Thymus (tissue), 14 donors: ENCODE measurements at places on chromosomes 3 and 15. TPM values are rescaled to one million over a fixed set of nuclear protein-coding genes. Genes with fewer than 3 reads are reported as not detected.

- DNase-seq = no peak
These were observed 3.5 kb downstream of the PLSCR2 start for GRCh38 chr3:146465693-146466465.

DNA sequence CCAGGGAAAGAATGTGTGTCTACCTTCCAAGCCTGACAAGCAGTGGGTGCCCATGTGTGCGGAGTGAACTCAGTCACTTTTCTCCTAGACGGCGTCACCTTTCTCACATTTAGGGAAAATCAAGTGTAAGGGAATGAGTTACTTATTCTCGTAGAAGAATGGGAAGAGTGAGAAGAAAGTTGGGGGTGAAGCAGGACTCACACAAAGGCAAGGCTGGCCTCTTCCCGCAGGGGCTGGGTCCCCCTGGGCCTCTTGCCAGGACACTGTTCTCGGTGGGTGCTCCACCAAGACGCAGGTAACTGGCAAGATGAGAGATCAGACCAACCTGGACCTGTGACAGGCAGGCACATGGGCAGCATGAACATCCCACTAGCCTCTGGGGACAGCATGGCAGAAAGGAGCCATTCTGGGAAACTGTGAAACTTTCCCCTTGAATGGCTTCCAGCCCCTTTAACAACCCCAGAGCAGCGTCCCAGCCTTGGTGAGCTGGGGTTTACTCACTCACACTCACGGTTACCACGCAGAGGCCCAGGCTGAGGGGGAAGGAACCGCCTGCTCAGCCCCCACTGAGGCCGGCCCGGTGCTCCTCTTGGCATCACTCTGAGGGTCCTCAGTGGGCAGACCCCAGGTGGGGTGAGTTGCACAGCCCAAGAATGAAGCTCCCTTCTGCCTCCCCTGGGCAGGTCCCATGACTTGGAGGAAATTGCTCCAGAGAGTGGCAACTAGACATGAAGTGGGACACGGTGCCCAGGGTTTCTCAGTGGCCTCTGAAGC lies 15.0 kb upstream of the SRP14 start:
- no peak for DNase-seq

GRCh38 chr3:101824702-101825101 lies 24.6 kb upstream of the NFKBIZ start:
- DNase-seq = no peak

- no peak for DNase-seq
These were observed 922.2 kb downstream of the TUSC7 start for GRCh38 chr3:117631781-117632180.

- no peak for DNase-seq
These were observed 117.8 kb upstream of the PRICKLE2 start for GRCh38 chr3:64342940-64343688.

Gene NRG4
- polyA plus RNA-seq = 0.41 TPM

GRCh38 chr15:78641102-78641748 lies at the start of gene CHRNB4:
CHRNB4 (minus strand) TSS chr15:78641210; CDS start chr15:78641133, 77 bp downstream.
- DNase-seq = no peak

DNA sequence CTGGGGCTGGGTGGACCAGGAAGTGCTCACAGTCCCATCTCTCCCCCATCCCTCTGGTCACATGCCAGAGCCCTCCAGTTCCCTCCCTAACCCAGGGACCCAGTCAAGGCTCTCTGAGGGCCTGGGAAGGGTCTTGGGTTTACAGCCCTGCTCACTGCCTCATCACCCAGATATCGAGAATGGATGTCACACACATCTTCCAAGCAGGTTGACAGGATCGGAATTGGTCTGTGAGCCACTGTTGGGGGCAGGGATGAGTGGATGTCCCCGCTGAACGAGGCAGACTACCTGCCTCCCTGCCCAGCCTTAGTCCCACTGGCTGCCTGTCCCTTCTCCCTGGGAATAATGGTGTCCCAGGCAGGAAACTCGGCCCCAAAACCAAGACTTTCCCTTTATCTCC lies 20.0 kb upstream of the GOLGA6C start:
- DNase-seq = no peak

GRCh38 chr3:119395923-119396358 lies 67.5 kb downstream of the TMEM39A start:
- no peak for DNase-seq

GRCh38 chr3:128503164-128503651 lies 10.2 kb upstream of the GATA2 start:
- DNase-seq = no peak

Gene ATP13A4
- 4.3 TPM for polyA plus RNA-seq

- DNase-seq = no peak
These were observed 54.8 kb upstream of the CHRM5 start for GRCh38 chr15:33913459-33913858.

- peak; percentile 86 for DNase-seq
These were observed at the start of gene SCG3 for GRCh38 chr15:51681303-51681963. SCG3 (plus strand) TSS chr15:51681503; CDS start chr15:51681756, 253 bp downstream.

DNA sequence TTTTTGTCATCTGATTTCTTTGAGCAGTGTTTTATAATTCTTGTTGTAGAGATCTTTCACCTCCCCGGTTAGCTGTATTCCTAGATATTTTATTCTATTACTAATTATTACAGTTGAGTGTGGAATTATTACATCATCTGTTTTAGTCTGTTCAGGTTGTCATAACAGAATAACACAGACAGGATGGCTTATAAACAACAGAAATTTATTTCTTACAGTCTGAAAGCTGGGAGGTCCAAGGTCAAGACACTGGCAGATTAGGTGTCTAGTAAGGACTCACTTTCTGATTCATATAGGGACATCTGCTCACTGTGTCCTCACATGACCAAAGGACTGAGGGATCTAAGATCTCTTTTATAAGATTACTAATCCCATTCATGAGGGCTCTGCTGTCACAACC lies 121.3 kb upstream of the THBS1 start:
- DNase-seq = no peak

Gene CLRN1
- polyA plus RNA-seq = under 0.01 TPM

Gene FGF12
- polyA plus RNA-seq = 1.1 TPM

Gene RARRES1
- 7.3 TPM for polyA plus RNA-seq

- no peak for DNase-seq
These were observed 59.1 kb downstream of the TRIM42 start for GRCh38 chr3:140736863-140737460.

DNA sequence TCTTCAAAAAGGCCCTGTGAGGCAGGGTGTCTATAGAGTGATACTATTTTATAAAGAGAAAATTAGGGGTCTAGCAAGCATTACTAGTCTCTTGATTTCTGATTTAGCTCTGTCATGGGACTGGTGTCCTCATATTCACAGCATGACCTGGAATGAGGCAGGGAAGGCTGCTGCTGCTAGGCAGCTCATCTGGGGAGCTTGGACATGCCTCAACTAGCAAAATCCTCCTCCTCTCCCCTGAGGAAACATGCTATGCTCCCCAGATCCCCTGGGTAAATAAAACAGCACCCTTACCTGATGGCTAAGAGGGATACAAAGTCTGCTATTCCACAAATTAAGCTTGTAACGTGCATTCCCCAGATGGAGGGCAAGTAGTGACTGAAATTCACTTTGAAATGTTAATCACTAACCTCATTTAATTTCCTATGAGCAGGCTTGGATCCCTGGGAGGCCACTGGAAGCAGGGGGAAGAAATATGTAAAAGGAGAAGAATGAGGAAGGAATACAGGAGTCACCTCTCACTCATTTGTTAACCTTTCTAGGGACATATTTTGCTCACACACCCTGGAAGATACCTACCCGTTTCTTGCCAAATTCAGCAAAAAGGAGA lies 709.4 kb downstream of the SQOR start:
- DNase-seq = no peak

DNA sequence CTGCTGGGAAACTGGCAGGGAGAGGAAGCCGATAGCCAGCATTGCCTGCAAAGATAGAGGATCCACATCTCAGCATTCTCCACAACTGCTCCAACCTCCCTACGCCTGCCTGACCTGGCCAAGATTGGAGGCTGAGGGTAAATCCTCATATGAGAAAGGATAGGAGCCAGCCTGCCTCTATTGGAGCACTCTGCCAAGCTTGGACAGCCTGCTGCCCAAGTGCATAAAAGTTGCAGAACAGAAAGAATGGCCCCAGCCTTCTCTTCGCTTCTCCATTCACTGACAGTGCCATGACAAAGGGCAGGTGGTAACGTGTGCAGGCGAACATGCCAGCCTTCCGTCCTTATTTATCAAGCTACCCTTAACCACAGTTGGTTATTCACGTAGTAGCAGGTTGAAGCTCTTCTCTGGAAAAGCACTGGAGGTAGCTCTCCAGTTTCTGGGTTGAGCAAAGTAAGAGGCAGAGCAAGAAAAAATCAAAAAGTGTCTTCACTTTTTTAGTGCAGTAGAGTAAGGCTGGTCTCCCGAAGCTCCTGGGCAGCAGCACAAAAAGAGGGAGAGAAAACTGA lies 4.3 kb downstream of the BMF start:
- DNase-seq = no peak

GRCh38 chr3:194203482-194204041 lies 67.6 kb downstream of the HES1 start:
- no peak for DNase-seq

Gene GRIP2
- polyA plus RNA-seq = 0.37 TPM

GRCh38 chr15:55256281-55257011 lies 33.2 kb downstream of the RAB27A start:
- DNase-seq = no peak

Gene GOLGA8S
- polyA plus RNA-seq = 0.23 TPM

DNA sequence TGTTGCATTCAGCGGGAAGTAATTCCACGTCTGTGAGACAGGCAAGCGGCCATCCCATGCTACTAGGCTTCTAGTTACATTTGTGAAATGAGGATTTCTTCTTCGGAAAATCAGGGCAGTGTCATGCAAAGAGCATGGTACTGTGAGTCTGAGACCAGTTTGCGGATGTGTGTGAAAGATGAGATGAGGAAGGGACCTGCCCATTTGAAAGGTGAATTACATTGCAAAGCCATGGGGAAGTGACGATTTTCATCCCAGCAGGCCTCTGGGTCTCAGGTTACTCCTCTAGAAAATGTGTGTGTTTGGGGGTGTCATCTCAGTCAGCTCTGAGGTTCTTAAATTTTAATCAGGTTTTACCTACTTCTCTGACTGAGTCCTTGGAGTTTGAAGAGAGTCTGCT lies 16.1 kb downstream of the TLE3 start:
- no peak for DNase-seq

DNA sequence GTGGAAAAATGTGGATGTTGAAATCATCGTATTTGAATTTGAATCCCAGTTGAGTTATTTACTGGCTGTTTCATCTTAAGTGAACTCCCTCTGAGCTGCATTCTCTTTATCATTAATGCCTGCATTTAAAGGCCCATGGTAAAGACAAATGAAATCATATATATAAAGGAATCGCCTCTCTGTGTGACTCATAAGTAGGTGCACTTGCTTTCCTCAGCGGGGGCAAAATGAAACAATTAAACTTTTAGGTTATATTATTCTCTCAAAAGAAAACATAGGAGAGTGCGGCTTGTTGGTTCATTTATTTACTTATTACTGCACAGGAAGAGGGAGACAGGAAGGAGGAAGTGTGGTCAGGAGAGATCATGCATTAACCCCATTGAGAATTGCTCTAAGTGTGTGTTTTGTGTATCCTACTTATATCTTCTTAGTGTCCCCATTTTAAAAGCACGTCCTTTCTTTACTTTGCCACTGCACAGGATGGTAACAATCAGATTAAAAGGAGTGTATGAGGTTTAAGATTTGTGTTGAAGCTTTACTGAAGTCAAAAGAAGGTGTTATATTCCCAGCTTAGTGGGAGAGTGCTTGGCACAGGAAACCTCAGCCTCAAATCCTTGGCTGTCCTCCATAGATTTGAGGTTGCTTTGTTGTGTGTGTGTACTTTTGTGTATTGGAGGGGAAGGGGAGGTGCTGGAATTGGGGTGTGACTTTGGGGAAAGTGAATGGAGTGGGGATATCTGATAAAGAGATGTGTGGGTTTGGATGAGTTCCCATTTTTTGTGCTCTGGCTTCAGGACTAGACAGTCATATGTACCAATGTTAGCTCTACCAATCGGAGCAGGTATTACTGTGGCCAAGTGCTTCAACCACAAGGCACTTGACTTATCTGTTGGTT lies 595.8 kb upstream of the NR2F2 start:
- DNase-seq = no peak

DNA sequence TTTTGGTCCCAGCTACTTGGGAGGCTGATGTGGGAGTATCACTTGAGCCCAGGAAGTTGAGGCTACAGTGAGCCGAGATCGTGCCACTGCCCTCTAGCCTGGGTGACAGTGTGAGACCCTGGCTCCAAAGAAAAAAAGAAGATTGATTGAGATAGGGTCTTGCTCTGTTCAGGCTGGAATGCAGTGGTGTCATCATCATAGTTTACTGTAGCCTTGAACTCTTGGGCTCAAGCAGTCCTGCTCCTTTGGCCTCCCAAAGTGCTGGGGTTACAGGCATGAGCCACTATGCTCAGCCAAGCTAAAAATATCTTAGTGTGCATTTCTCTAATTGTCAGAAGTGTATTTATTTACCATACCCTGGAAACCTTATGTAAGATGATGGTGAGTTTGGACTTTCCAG lies 43.9 kb downstream of the IGF1R start:
- no peak for DNase-seq

DNA sequence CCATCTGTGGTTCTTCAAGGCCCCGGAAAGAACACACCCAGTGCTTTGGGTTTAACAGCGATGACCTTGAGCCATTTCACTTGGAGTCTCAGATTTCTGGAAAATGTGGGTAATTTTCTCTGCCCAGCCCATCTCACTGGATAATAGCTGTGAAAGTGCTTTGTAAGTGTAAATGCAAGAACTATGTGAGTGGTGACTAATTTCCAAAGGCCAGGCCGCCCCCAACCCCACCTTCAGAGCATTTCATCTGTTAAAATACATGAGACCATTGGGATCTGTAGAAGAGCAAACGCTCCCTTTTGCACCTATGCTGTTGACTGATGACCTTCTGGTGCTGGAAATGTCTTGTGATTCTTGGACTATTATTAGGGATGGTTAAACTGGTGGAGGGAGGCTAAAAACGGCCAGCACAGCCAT lies 196.8 kb upstream of the LPP start:
- no peak for DNase-seq

GRCh38 chr3:37179144-37179967 lies 5.0 kb upstream of the LRRFIP2 start:
- no peak for DNase-seq

Gene SPTSSB
- 3.3 TPM for polyA plus RNA-seq

DNA sequence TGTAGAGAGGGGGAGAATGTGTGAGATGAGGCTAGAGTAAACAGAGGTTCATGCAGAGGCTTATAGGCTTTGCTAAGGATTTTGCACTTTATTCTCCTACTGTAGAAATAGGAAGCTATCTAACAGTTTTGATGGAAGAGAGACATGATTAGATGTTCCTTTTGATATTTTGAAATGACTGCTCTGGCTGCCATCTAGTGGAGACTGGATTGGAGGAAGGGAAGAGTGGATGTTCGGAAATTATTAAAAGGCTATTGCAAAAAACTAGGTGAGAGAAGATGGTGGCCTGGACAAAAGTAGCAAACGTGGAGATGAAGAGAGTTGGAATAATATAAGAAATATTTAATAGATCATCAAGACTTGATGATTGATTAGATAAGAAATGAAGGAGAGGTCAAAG lies 42.2 kb downstream of the SYN2 start:
- no peak for DNase-seq

Gene ATG3
- 56.4 TPM for polyA plus RNA-seq

GRCh38 chr15:35874260-35874905 lies 328.4 kb upstream of the DPH6 start:
- no peak for DNase-seq

- DNase-seq = no peak
These were observed 377.3 kb downstream of the MECOM start for GRCh38 chr3:169286214-169286613.
